WTC11 (cell line): ENCODE measurements at places on chromosomes 16 and 17. TPM values are rescaled to one million over a fixed set of nuclear protein-coding genes. Genes with fewer than 3 reads are reported as not detected.
A peak's percentile ranks its signal among the peaks of the same experiment; 100 is the strongest.

- DNase-seq, result no peak
Observed at GRCh38 chr16:12703935-12704334, 99.8 kb downstream of the CPPED1 start.

DNA sequence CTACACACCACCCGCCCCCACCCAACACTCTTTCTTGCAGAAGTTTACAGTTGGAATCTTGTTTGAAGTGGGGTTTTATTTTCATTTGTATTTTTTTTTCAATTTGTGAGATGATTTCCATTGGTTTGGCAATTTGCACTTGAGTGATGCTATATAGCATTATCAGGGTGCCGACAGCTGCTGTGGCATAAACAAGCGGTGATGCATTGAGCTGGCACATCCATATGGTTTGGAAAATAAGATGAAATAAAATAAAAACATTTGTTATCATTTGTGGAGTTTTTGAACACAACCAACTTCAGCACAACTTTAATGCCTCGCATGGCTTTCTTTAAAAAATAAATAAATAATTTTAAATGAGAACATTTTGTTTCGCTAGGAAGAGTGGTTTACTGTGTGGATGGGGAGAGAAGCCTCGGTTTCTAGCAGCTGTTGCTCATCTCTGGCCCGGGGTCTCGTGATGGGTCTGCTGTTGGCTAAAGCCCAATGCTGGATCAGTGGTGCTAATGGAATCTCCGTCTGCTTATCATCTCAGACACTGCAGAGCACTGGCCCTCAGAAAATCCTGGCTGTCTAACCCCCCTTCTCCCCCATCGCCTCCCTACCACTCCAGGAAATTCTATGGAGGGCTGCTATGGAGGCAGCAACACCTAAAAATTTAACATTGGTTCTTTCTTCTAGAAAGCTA is 192.3 kb upstream of the MAF start:
- no peak for DNase-seq

GRCh38 chr16:23217646-23218045 is 35.1 kb downstream of the SCNN1G start:
- no peak for DNase-seq

GRCh38 chr17:64263000-64263766 is at the start of gene TEX2:
TSS of gene TEX2 (minus strand) at chr17:64263260. CDS start at chr17:64214217, 49,043 bp downstream.
- peak; percentile 89 for DNase-seq

- no peak for DNase-seq
Observed at GRCh38 chr16:19356024-19356952, 61.4 kb upstream of the TMC5 start.

DNA sequence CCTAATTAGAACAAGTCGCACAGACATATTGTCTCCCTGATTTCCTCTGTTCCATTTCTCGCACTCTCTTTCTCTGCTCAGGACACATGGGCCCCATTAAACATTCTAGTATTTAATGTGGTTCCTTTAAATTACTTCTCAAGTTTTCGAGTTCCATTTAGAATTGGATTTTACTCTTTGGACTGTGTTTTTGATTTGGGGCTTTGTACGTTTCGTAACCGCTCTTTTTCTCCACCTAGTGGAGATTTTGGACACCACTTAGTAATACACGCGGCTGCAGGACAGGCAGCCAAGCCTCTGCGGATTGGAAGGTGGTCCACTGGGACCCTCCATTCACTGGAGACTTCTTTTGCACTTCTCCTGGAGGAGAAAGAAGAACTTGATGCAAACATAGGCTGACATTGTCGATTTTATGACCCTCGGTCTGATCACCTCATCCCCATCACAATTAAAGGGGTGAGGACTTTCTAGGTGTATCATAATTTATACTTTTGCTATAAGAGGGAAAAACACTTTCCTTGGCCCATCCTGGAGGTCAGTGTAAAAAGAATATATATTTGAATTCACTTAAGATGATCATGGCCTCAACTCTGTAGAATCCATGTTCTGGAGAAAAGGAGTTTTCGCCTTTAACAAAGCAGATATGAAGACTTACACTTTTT is 85.7 kb downstream of the NOG start:
- no peak for DNase-seq

GRCh38 chr16:56353054-56353921 is 72.1 kb downstream of the AMFR start:
- peak; percentile 8 for DNase-seq

- DNase-seq, result no peak
Observed at GRCh38 chr17:37488009-37488604, 1.6 kb upstream of the DUSP14 start.

DNA sequence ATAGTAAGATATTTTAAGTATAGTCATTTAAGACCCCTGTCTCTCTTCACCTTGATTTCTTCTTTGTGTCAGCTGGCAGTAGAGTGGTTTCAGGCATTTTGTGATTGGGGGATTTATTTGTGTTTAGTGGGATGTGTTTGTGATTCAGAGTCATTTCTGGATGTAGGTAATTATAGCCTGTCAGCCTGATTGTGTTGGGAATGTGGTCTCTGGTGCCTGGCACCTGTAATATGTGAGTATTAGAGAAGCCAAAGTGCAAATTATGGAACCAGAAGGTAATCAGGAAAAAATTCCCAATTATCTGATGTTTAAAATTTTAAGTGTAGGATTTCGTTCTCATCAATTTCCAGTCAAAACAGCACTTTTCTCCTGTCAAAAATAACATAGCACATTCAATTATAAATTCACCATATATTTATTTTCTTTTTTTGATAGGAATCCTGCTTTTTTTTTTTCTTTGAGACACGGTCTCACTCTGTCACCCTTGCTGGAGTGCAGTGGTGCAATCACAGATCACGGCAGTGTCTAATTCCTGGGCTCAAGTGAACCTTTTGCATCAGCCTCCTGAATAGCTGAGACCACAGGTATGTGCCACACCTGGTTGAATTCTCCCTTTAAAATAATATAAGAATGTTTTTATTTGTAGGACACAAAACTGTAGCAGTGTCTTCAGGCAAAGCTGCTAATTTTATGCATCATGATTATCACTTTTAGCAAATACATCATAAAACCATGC is 42.7 kb downstream of the ATF7IP2 start:
- no peak for DNase-seq

DNA sequence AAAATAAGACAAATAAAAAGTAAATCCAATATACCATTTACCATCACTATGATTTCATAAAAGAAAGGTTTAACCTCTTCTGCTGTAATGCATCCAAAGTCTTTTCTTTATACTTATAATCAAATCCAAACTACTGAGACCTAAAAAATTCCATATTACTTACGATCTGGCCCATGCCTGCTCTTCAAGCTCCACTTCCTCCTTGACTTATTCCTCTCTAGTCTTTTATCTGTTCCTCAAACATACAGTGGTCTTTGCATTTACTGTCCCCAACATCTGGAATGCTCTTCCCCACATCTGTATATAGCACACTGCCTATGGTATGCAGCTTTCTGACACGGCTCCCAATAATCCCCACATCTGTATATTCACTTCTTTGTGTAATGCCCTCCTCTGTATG is 33.8 kb downstream of the PCTP start:
- no peak for DNase-seq

DNA sequence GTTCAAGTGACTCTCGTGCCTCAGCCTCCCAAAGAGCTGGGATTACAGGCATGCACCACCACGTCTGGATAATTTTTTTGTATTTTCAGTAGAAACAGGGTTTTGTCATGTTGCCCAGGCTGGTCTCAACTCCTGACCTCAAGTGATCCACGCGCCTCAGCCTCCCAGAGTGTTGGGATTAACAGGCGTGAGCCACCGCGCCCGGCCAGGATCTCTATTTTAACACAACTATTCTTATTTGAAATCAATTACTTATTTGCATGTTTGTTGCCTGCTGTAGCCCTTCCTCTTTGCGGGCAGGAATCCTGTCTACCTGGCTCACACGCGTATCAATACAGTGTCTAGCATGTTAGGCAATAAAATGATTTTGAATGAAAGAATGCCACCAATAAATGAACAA is 818 bp upstream of the CNEP1R1 start:
- no peak for DNase-seq

- no peak for DNase-seq
Observed at GRCh38 chr17:29723278-29724047, 100.8 kb upstream of the CORO6 start.

GRCh38 chr17:32558997-32559650 is 72.3 kb downstream of the CDK5R1 start:
- DNase-seq, result no peak

DNA sequence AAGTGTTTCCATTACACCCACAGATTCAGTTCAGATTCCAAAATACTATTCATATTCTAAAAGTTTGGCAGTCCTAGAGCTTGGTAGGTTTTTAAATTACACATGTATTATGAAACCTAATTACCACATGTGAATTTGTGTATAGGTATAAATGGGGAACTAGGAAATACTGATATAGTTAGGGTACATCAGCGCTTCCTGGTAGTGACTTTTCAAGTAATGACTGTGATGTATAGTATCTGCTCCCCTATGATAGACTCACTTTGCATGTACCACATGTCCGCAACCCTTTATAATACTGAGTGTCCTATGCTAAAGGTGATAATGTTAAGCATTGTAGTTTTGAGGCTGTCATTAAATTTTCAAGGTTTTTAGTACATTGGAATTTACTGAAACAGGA is 22.9 kb downstream of the CDK12 start:
- DNase-seq, result no peak

- no peak for DNase-seq
Observed at GRCh38 chr17:17034496-17035075, 7.7 kb upstream of the MPRIP start.

NPIPB9 gene
- total RNA-seq, result 1.4 to 2.5 TPM (median 1.5 TPM) in 3 replicates

CPNE2 gene
- 14.0 to 17.9 TPM (median 16.7 TPM) in 3 replicates for total RNA-seq

TAC4 gene
- total RNA-seq, result not detected in 3 replicates

DECR2 gene
- total RNA-seq, result 37.8 to 43.6 TPM (median 40.7 TPM) in 3 replicates
